ENCODE measurements at places on chromosomes 1 and 21.

GRCh38 chr1:28233264-28233606, 406 bp upstream of the DNAJC8 start:
- no peak for DNase-seq

DNA sequence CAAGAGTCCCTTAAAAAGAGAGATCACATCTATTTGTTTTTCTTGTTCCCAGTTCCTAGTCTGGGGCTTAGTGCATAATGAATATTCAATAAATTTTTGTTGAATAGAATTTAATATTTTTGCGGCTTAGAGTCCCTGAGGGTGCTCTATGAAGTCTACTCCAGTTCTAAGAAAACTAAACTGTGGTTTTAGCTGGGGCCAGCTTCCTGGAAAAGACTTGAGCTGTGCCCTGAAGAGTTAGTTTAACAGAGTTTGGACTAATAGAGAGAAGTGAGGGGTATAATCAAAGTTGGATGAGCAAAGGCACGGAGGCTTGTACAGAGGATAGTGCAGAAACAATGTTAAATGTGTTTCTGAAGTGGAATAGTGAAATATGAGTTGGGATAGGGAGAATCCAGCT, 168.9 kb downstream of the FASLG start:
- no peak for DNase-seq

- DNase-seq, result no peak
These were observed 138.5 kb downstream of the ZSCAN20 start for GRCh38 chr1:33610864-33611455.

DNA sequence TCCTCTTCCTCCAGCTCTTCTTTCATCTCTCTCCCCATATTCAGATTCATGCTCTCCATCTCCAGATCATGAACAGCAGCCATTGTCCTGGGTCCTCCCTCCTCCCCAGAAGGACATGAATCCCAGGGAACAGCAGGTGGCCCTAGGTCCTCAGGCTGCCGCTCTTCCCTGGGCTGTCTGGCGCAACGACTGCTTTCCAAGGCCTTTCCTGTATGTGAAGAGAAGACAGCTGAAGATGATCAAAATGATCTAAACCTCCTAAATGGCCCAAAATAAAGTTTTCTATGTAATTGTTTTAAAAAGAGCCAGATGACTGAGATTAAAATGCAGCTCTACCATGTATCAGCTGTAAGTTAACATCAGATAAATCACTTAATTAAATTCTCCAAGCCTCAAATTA, 22.5 kb downstream of the RHBDL2 start:
- DNase-seq, result no peak

DNA sequence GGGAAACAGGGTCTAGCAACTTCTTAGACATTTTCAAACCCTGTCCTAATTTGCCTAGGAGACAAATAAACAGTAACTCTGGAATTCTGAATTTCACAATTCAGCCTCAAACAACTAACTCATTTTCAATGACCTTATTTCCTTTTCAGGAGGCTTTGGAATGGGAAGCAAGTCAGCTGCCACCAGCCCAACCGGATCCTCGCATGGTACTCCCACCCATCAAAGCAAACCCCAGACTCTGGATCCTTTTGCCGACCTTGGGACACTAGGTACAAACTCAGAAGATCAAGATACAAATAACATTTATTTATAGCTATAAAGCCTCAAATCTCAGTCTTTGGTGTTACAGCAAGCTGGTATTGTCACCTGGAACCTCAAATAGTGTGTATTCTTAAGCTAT, 18.9 kb upstream of the LEPR start:
- no peak for DNase-seq

DNA sequence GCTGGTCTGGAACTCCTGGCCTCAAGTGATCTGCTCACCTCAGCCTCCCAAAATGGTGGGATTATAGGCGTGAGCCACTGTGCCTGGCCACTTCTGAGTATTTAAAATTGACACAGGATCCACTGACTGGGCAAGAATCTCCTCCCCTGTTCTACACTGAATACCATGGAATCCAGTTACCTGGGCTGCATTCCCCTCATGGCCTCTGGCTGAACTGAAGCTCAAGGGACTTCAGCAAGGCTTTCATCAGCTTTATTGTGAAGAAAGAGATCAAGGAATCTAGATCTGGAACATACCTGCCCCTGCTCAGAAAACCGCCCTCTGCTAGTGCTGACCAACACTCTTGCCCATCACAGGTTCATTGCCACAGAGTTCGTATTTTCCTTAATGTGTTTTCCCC, 20.5 kb downstream of the NCF2 start:
- DNase-seq, result no peak

GRCh38 chr1:211259638-211260126, 516 bp downstream of the RCOR3 start:
- DNase-seq, result no peak

DNA sequence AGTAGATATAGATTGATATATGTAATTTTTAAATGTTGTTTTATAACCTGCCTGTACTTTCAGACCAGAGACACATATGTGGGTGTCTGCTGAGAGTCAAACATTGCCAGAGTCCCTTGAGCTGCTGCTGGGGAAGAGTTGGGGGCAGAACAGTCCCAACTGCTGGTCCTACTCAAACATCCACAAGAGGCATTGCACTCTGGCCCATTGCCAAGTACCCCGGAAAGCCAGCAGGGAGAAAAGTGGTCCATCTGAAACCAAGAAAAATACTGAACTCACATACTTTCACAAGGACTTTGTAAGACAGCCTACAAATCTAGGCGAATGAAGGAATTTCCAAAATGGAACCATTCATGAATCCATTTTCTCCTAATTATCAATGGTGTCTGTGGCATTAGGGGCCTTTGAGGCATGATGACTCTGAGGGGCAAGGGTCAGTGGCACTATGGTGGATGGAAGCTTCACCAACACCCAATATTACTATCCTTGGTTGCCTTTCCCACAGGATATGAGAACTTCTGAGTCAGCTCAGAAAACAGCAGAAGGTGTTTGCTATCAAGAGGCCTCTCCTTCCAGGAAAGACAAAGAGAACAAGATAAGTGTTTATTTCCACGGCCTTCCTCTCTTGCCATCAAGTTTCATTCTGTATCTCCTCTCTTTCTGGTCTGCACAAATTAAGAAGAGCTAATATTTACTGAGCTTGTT, 7.3 kb upstream of the TBX15 start:
- peak; percentile 15 for DNase-seq

GRCh38 chr1:91124989-91125417, 103.2 kb upstream of the ZNF644 start:
- no peak for DNase-seq

GRCh38 chr1:37922767-37923550, 23.9 kb downstream of the INPP5B start:
- no peak for DNase-seq

DNA sequence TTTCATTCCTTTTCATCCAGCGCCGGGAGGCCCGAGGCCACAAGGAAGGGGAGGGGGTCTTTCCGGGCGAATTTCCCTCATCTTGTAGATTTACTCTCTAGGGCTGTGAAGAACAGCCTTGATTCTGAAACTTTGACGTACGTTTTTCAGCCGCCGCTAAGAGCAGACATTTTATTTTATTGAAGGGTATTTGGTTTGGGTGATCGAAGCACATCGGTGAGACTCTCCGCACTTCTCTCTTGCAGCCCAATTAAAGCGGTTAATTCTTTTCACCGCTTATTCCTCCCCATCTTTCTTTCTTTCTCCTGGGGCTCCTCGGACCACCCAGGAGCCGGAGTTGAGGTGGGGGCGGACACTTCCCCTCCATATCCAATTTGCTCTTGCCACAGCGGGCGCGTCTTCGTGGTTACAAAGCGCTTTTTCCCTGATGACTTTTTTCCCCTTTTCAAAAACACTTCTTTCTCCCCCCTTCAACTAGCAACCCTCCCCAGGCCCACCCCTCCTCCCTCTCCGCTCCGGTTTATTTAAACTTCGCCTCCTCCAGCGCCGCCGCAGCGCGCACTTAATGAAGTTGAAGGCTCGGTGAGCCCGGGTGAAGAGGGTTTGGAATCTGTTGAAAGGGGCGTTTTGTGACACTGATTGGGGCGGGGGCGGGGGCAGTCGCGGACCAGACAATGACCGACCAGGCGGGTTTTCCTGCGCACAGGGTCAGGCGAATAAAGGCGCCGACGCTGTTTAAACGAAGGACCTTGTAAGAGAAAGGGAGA, 5.9 kb downstream of the FOXD2 start:
- no peak for DNase-seq

GRCh38 chr1:234313171-234313570, 60.1 kb upstream of the COA6 start:
- DNase-seq, result no peak

DNA sequence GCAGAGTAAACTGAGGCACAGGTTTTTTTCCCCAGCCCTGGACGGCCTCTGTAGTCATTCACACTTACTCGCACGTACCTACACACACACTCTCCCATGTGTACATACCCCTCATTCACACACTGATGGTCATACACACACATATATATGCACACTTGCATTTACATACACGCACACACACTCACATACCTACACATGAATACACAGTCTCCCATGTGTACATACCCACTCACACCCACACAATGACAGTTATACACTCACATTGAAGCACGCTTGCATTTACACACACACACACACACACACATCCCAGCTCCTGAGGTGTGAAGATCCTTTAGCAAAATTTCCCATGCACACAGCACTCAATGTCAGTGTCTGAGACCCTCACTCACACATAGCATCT, 766 bp upstream of the FAM131C start:
- no peak for DNase-seq

DNA sequence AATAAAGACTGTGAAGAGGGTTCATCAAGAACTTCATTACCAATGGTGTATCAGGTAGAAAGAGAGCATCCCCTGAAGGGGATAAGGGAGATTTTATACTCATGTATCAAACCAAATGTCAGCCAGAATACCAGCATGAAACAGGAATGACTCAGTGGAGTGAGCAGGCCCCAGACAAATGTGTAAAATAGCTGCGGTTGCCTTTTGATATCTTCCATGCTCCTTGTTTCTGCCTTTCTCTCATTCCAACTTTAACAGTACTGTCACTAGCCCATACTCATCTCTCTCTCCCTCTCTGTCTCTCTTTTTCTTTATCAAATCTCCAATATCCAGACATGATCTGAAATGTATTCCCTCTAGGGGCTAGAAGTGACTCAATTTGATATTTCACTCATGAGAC, 47.8 kb downstream of the GPR88 start:
- no peak for DNase-seq

- DNase-seq, result no peak
These were observed 1.6 kb downstream of the OR2AK2 start for GRCh38 chr1:247966532-247967204.

- peak; percentile 30 for DNase-seq
These were observed 26.6 kb downstream of the ATF6 start for GRCh38 chr1:161792740-161793139.

DNA sequence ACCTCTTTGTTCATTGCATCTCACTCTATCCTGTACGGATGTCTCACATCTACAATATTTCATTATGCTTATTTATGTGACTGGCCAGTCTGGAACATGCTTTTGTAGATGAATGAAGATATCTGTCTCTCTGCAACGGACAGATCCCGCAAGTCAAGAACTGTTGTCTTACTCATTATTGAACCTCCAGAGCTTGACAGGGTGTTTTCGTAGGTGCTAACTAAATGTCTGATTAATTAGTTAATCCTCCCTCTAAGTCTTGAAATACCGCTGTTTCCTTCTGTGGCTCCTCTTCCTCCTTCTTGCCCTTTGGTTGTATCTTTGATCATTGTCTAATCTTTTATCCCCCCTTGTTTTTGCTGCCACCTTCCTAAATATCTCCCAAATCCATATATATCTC, 3.2 kb upstream of the C1orf162 start:
- DNase-seq, result no peak

DNA sequence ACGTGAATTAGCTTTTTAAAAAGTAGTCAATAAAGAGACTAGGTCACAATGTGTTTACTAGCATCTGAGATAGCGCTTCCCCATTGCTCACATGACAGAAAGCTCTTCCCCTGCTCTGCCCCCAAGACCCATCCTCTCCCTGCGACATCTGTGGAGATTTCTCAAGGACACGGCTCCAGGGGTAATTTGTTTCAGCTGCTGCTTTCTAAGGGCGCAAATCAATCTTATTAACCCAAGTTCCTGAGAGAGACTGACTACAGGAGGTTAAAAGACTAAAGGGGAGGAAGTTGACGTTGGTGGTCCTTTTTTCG, at the start of gene MYOCOS:
Gene MYOCOS (plus strand): TSS at position 92 of the 311 bp plus-strand sequence. CDS start 1,641 bp downstream, outside the sequence.
- DNase-seq, result no peak

- DNase-seq, result no peak
These were observed 116.4 kb downstream of the TNFSF18 start for GRCh38 chr1:172934417-172934762.

DNA sequence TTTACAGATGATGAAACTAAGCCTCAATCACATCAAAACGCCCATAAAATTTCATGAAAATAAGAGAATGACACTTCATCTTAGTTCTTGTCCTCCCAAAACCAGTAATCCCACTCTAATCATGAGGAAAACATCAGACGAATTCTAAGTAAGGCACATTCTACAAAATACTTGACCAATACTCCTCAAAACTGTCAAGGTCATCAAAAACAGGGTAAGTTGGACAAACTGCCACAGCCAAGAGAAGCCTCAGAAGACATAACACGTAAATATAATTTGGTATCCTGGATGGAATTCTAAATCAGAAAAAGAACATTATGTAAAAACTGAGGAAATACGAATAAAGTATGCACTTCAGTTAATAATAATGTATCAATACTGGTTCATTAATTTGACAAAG, 128.2 kb downstream of the DPYD start:
- DNase-seq, result no peak

- DNase-seq, result no peak
These were observed 48.4 kb upstream of the DNAJC6 start for GRCh38 chr1:65260851-65261473.

GRCh38 chr1:224565611-224566406, 50.3 kb upstream of the CNIH3 start:
- DNase-seq, result no peak

- no peak for DNase-seq
These were observed 78.8 kb downstream of the SPSB1 start for GRCh38 chr1:9371391-9371935.

DNA sequence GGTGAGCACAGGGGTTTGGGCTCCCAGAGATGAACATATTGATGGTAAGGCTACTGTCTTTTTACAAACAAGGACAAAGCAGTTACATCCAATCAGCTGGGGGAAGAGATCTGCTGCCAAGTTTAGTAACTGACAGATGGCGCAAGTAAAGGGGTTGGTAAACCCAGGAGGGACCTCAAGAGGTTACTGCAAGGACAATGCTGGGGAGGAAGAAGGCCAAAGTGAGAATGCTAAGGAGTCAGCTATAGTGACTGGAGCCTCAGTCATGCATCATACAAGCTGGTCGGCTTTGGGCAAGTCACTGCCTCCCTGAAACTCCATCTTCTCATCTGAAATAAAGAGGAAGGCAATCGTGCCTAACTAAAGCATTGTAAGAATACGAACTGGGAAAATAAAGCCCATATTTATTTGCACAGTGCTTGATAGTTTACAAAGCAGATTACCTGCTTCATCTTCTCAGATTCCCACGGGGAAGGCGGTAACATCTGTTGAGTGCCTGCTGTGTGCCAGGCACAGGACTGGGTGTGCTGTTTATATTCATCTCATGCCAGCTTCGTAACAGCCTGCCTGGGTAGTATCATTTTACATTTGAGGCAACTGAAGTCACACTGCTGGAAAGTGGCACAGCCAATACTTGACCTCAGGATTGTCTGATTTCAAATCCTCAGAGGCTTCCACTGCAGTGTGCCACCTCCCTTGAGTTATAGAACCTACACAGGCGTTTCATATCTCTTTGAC, 114.8 kb downstream of the BEND5 start:
- peak; percentile 94 for DNase-seq

All from NCI-H2029 treated with DMSO at 0.1 percent for 48 hours (cell line).